GM04503 (cell line): ENCODE measurements at places on chromosomes 2 and 18.

GRCh38 chr2:120830096-120830830 is 94.6 kb downstream of the GLI2 start:
- DNase-seq: no peak

- no peak for DNase-seq
Observed at GRCh38 chr18:1057367-1057766, 152.7 kb downstream of the ADCYAP1 start.

DNA sequence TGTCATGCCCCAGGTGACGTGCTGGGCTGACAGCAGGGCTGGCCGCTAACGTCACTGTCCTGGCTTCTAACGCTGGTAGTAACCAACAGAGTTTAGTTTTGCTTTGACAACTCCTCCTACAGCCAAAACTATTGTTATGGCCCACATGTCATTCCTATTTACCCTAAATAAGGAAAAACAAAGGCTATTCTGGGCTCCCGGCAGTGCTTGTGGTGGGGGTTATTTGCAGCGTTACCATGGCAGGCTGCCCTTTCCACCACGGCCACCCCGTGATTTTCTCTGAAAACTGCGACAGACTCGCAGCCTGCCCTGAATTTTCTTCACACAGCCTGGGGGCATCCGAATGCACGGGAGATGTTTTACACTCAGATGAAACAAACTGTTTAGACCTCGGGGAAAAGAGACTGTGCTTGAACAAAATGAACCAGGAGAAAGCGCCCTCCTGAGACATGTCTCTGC is 115.2 kb downstream of the FAM210A start:
- DNase-seq: peak; percentile 21

GRCh38 chr2:239312081-239312511 is 88.7 kb downstream of the HDAC4 start:
- no peak for DNase-seq

- no peak for DNase-seq
Observed at GRCh38 chr18:68662754-68663153, 52.2 kb downstream of the TMX3 start.

GRCh38 chr18:50590593-50590992 is 30.7 kb downstream of the MAPK4 start:
- DNase-seq: no peak

DNA sequence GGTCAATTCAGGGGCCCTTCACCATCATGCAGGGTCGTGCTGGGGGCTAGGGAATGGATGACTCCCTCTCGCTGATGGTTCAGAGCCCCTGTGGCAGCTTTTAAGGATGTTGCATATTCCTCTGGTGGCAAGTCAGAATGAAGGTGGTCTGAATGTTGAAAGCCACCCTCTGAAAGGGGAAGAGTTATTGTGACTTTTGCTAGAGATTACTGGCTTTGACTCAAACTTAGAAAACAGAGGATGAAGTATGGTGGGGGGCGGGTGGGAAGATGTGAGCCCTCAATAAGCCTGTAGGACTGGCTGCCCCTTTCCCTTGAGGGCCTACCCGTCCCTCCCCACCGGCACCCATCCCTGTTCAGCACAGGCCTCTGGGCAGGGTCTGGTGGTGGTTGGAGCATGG is 23.2 kb downstream of the MC2R start:
- no peak for DNase-seq

GRCh38 chr2:220981926-220982325 is 590.2 kb downstream of the EPHA4 start:
- no peak for DNase-seq

- DNase-seq: no peak
Observed at GRCh38 chr2:26974352-26974751, 3.9 kb downstream of the MAPRE3 start.

DNA sequence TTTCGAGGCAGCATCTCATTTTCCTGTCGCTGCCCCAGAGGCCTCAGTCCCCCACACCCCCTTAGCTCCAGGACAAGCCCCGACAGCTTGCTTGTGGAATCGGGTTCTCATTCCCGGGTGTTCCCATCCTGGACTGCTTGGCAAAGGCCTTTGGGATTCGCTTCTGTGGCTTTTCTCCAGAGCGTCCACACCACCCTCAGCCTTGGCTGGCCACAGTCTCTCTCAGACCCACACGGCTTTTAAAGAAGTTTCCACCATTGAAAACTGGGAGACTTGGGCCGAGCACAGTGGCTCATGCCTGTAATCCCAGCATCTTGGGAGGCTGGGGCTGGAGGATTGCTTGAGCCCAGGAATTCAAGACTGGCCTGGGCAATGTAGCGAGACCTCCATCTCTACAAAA is 2.7 kb downstream of the ESPNL start:
- DNase-seq: no peak

DNA sequence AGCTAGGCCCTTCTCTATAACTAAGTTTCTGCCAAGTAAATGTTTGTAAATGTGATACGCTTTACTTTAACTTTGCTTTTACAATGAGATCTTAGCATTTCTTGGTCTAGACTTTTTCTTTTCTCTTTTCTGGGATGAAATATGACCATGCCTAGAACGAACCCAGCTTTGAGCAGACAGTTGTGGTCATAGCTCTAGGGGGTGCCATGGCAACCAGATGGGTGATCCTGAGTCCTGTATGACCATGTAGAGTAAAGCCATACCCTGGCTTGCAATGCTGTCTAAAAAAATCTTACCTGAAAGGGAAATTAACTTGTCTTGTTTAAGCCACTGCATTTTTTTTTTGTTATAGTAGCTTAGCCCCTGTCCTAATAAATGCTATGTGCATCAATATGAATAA is 956.3 kb downstream of the SLC4A3 start:
- DNase-seq: no peak

DNA sequence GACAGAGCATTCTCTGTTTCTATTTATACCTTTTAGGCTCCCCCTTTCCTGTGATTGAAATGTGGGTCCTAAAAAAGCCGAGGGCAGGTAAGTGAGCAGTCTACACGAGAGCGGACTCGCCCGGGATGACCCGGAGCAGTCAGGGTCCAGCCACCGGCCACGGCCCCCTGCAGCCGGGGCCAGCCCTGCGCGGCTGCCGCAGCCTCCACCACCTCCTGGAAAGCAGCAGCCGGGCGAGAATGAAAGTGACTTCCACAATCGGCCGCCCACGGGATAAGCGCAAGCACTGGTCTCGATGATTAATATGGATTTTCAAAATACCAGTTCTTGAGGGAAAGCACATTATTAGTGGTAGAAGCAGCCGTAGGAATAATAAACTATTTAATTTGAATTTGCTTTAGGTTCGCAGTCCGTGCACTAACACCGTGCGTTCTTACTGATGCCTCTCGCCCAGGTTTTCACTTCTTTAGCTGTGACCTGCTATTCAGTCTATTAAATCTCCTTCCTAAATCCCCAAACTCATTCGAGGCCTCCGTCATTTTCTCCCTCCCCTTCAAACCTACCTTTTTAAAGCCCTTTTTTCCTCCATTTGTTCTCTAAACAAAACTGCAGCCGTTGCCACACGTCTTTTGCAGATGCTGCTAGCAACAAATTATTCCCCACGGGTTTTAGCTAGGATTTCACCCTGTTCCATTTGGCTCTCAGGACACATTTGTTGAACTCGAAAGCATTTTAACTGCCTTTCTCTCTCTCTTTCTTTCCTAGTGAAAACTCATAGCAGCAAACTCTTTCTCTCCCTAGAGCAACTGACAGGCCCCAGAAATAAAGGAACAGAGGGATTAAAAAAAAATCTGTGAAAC is 1015.1 kb upstream of the PIK3C3 start:
- DNase-seq: no peak

- no peak for DNase-seq
Observed at GRCh38 chr2:219444566-219445091, 10.0 kb downstream of the SPEG start.

GRCh38 chr18:5975111-5976002 is 80.0 kb upstream of the TMEM200C start:
- peak; percentile 12 for DNase-seq

DNA sequence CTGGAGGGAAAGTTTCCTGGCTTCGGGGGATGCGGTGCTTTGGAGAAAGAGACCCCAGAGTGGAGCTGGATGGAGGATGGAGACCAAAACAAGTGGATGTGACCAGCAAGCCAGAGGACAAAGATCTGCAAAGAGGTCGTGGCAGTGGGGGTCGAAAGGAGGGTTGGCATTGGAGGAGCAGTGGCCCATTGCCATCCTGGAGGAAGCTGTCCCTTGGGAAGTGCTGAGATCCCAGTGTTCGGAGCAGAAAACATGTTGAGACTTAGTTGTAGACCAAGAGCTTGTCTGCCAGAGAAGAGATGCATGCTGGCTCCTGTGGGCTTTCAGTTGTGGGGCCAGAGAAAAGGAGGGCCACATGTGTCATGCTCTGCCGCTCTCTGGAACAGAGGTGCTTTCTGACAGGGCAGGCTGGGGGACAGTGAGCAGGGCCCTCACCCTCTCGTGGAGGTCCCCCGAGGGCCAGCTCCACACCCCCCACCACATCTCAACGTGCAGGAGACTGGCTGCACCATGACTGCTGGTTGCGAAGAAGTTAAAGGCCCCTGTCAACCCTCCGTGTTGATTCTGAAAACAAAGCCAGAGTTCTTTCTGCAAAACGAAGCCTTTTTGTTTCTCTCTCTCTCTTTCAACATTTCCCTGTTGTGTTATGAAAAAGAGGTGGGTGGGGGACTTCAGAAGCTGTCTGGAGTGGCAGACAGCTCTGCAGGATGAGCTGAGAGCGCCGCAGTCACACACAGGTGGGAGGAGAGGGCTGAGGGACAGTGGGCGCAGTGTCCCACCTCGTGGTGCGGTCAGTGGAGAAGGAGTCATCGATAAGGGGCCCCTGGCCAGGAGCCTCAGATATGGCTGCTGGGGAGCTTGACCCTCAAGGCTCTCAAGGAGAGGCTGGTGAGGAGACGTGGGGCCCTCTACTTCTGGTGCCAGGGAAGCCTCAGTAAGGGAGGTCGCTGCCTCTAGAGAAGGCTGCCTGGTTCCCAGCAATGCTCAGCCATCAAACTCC is 77.6 kb upstream of the BCL2L11 start:
- no peak for DNase-seq

GRCh38 chr2:43194121-43194869 is 32.1 kb downstream of the ZFP36L2 start:
- no peak for DNase-seq

GRCh38 chr2:98012561-98012991 is 16.8 kb upstream of the TMEM131 start:
- DNase-seq: no peak

DNA sequence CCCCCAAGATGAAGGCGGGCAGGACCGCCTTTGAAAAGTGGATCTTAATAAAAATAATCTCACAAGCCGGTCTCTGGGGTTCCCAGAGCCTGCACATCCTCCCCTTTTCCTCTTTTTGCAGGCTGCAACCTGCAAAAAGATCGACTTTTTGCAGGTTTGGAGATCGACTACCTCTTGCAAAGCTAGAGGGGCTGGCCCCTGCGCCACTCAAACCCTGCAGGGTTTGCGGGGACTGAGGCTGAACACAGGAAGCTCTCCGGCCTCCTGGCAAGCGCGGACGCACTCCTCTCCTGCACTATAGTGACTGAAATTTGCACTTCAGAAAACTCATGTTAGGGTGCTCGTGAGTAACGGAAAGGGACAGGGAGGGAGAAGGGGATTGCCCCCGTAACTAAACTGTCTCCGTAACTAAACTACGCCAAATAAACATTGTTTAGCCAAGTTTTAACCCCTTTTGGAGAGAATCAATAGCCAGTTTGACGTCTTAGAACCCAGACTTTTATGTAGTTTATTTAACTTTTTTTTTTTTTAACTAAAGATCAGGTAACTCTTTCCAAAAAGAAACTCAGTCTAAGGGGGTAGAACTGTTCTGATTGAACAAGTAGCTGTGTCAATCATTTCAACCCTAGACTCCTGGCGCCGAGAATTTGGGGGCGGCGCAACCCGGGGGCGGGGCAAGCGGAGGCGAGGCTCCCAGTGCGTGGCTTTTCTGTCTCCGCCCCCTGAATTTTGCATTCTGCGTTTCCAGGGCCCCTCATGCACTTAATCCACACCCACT is 2.5 kb downstream of the IGFBP5 start:
- DNase-seq: no peak

DNA sequence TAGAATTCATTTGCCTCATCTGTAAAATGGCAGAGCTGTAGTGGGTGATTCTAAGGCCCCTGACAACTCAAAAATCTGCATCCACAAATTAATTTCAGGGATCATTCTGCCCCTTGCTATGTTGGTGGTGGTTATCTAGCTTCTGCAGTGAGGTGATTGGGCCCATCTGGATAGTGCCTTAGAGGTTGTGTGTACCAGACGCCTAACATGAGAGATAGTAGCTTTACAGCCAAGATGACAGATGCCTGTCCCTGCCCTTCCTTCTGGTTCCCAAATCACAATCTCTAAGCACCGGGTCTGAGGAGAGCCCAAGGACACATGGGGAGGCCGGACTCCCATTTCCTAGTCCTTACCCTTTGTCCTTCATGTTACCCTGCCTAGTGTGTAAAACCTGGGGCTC is 51.1 kb upstream of the TNP1 start:
- DNase-seq: no peak

- no peak for DNase-seq
Observed at GRCh38 chr2:66560683-66561082, 125.8 kb downstream of the MEIS1 start.

DNA sequence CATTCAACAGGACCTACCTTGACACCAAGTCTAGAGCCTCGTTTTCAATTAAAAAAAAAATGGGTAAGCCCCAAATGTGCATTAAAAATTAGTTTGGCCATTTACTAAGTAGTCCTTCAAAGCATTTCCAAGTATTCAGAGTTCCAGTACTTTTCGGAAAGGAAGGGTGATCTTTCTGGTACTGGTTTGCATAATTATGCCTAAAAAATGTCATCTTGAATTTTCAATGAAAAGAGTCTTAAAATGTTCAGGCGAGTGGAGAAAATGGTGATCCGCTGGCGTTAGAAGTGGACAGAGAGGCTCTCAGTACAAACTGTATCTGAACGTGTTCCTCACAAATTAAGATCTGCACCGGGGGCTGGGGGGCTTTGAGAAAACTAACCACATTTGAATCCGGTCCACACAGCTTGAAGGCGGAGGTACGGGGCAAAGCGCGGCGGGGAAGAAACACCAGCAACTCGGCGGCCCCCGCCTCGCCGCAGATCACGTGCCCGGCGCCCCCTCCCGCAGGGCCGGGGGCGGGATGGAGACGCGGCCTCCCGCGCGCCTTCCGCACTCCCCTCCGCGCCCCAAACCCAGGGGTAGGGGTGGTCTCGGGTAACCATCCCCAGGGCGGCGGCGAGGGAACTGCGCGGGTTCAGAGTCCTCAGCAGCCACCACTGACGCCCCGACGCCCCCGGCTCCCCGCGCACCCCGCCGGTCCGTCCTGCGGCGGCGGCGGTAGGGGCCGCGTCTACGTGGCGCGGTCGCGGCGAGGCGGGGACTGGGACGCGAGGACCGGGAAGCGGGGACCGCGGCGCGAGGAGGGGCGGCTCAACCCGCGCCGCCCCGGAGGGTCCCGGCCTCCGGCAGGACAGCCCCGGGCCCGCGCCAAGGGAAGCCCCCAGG is 564 bp downstream of the LPIN2 start:
- DNase-seq: no peak

GRCh38 chr18:62526098-62527025 is 3.5 kb downstream of the ZCCHC2 start:
- peak; percentile 47 for DNase-seq

GRCh38 chr2:11581124-11581796 is 47.4 kb downstream of the GREB1 start:
- no peak for DNase-seq
